NCI-H2081 (cell line): ENCODE measurements at places on chromosomes 13 and 19.

DNA sequence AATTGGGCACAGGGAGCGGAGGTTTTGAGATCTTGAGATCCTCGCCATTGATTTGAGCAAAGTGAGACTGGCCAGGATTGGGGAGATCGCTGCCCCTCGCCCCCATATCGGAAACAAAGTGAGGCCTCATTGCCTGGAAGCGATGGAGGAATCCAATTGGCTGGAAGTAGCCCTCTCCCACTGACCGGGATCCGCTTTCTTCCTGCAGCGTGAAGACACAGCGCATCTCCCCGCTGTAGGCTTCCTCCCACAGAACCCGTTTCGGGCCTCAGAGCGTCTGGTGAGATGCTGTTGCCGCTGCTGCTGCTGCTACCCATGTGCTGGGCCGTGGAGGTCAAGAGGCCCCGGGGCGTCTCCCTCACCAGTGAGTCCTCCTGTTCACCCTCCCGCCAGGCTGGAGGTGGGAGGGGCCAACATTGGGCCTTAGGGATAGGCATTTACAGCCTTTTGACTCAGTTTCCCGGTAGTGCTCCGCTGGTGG, 438 bp downstream of the PRKCSH start:
- no peak for DNase-seq

GRCh38 chr13:29490561-29490885, 105.0 kb downstream of the SLC7A1 start:
- no peak for DNase-seq

DNA sequence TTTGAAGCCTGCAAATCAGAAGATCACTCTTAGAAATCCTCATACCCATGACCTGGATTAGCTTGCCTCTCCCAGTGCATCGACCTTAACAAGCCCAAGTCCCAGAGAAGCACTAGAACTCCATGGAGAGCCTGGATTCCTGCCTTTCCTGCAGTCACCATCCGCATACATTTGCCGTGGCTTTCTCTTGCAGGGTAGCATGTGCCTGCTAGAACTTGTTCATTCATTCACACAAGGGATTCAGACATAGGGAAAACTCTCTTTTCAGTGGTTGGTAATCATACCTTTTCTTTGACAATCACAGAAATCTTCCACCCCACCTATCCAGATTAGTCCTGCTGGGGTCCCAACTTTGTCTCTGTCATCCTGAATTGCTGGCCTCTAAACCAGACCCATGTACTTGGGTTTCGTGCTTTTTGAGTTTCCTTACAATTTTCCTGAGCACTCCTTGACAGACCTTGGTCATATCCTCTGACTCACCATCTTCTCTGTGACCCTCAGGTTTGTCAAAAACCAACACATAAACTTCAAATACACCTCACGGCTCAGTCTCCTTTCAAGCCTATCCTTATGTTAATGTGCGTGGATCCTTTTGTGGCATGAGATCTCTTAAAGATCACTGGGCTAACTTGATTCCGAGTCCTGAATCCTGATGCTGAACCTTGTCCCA, 355.0 kb downstream of the MYO16 start:
- no peak for DNase-seq

GRCh38 chr19:47209319-47210179, 21.4 kb downstream of the BBC3 start:
- no peak for DNase-seq

DNA sequence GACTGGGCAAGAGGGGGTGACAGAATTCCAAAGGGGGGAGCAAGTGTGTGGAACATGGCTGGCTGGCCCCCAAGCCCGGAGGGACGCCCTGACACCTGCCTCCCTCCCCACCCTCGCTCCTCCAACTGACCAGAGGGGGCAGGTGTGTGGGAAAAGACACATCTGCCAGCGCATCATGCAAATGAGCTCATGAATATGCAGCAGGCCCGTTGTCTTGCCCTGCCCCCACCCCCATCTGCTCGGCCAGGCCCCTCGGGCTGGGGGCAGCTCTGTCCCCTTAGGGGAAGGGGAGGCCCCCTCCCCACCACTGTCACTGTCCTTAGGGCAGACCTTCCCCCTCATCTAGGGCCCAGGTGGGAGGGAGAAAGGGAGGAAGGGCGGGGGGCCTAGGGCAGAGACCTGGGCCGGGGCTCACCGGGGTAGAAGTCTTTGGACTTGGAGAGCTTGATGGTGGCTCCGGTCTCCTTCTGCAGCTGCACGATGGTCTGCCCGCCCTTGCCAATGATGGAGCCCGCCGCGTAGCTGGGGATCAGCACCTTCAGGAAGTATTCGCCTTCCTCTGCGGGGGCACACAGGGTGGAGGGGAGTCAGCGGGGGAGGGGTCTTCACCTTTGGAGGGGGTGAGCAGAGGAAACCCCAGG, 12.9 kb downstream of the NOVA2 start:
- DNase-seq: no peak

DNA sequence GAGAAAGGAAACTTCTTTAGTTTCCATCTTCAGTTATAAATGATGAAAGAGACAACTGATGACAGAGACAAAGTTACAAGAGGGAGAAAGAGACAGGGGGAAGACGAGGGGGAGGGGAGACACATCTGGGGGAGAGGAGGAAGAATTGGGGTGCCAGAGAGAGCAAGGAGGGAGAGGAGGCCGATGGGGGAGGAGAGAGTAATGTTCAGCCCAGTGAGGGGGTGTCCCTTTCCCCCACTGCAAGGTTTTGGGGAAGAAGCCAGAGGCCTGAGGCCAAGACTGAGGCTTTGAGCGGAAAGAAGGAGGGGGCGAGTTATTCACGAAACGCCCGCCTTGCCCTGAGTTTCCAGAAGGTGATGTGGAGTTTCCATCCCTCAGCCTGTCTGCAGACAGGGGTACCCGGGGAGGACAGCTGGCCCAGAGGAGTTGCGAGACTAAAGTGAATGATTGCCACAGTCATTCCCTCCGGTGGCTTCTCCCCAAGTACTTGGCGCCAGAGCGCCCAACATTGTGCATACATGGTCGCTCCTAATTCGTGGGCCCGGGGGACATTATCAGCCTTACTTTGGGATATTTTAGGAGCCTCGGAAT, 558 bp upstream of the PPAN start:
- no peak for DNase-seq

GRCh38 chr19:12085074-12085818, 20.7 kb downstream of the ZNF844 start:
- DNase-seq: no peak

DNA sequence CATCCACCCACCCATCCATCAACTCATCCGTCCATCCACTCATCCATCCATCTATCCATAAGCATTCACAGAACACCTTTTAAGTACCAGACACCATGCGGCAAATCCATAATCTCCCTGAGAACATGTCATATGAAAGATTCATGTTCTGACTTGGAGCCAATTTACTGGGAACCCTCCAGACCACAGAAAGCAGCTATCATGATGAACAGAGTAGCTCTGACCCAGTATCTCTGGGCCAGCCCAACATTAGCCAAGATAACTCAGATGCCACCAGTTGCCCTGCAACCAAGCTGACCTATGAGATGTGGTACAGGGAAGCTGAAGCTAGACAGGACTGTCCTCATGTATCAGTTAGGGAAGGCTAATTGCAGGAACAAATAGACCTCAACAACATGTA, 51.3 kb downstream of the ALOX5AP start:
- no peak for DNase-seq

DNA sequence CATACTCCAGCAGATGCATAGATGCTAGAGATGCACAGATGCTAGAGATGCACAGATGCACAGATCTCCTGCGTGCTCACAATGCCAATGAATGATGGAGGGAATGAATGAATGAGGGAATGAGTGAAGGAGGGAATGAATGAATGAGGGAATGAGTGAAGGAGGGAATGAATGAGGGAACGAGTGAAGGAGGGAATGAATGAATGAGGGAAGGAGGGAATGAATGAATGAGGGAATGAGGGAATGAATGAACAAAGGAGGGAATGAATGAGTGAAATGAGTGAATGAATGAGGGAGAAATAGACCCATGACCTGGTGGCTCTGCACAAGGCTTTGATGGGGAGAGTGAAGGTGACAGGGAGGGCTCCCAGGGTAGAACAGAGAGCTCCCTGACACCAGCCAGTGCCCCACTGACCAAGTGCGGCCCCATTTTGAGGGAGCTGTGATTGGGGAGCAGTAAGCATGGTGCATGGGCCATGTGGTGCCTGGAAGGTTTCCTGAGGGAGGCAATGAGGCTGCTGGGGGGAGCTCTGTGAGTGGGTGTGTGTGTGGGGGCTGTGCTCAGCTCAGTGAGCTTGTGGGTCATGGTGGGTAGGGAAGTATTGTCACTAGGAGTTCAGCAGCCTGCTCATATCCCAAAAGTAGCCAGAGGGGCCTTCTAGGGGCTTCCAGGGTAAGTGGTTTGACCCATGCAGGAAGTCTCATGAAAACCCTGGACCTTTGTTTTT, 12.7 kb downstream of the SLC27A1 start:
- DNase-seq: no peak

GRCh38 chr19:871446-872265, 12.2 kb downstream of the CFD start:
- DNase-seq: no peak

- no peak for DNase-seq
Observed at GRCh38 chr13:74765955-74766354, 631.8 kb upstream of the KLF12 start.

GRCh38 chr13:41971848-41972247, 10.9 kb upstream of the VWA8 start:
- no peak for DNase-seq

GRCh38 chr13:107339209-107339608, 771.3 kb upstream of the ARGLU1 start:
- no peak for DNase-seq

- no peak for DNase-seq
Observed at GRCh38 chr19:21210037-21210621, 68.3 kb downstream of the ZNF431 start.

GRCh38 chr19:45446295-45446694, 21.5 kb upstream of the FOSB start:
- DNase-seq: no peak

GRCh38 chr13:52344108-52344507, 61.9 kb downstream of the THSD1 start:
- DNase-seq: no peak

DNA sequence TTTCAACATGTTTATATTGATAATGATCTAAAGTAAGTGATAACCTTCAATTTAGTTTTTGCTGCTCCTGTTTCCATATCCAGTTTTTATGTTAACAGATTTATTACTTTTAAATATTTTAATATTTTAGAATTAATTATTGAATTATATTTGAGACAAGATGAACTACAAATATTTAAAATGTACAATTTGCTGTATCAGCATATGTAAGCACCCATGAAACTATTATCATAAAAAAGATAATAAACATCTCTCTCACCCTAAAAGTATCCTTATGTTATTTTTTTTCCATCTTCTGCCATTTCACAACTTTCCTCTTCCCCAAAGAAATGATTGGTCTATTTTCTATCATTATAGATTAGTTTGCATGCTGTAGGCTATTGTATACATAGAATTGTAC, 1426.6 kb upstream of the PRR20A start:
- DNase-seq: no peak

GRCh38 chr19:9862938-9863337, 27.8 kb downstream of the PIN1 start:
- DNase-seq: no peak

DNA sequence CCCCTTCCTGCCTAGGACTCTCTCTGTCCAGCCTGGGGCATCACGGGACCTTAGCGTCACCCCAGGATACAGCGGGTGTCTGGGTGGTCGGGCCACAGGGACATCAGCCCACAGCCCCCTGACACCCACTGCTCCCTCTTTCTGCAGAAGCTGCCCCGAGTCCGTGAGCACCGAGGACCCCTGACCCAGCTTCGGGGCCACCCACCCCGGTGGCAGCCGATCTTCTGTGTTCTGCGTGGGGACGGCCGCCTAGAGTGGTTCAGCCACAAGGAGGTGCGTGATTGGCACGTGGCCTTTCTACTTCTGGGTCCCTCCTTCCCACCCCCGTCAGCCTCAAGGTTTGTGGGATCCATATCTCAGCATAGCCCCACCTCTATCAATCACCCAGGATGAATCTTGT, 20.7 kb downstream of the PGLS start:
- no peak for DNase-seq

DNA sequence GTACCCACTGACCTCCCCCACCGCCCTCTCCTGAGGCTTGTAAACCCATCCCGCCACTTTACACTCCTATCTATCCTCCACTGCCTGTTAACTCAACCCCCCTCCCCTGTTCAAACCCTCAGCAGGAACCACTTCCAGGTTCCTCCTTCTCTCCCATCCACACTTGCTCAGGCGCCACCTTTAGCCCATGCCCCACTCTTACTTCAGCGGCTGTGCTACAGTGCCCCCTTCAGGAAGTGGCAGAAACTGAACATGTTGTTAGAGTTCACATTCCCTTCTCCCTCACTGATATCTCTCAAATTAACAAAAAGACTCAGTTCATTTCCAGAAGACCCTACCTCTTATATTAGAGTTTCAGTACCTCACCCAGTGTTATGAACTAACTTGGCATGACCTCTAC, 49.4 kb downstream of the ZNF91 start:
- no peak for DNase-seq

DNA sequence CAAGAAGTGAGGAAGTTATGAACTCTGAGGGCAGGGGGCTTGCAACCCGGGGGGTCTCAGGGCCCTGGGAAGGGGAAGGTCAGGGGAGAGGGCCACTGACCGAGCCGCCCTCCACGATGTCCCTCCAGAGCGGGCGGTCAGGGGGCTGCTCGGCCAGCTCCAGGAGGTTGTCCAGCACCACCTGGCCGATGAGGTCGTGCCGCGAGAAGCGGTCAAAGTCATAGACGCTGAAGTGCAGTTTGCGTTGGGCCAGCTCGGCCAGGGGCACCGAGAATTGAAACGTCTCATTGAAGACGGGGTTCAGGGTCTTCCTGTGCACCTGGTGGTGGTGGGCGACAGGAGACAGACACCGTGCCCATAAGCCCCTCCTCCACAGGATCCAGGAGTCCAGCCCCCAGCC, 10.5 kb downstream of the SYT3 start:
- DNase-seq: no peak

GRCh38 chr19:4914736-4915501, 5.6 kb downstream of the UHRF1 start:
- DNase-seq: no peak

DNA sequence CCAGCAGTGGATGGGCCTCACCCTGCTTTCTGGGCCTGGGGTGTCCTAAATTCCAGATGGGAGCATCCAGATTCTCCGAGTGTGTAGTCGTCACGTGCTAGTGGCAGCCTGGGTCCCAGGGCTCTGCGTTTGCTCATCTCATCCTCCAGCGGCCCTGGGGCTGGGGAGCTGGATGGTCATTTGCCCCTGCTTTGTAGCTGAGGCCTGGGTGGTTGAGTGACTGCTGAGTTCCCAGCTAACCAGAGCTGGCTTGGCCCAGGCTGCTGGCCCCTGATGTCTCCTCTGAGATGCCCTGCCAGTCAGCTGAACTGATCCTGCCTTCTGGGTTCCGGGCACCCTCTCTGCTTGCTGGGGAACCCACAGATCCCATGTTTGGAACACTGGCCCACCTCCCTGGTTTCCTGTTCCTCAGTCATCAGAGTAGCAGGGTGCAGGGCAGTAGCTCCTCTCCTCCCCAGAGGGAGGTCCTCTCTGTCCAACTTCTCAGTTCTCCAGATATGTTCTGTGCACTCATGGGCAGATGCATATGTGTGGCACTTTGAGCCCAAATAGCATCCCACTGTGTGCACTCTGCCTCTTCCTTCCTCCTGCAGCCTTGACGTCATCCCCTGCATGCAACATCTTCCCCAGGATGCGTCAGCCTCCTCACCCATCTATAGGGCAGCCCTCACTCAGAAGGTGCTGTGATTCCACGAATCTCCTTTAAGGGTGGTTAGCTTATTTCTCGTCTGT, 22.4 kb upstream of the CRTC1 start:
- DNase-seq: no peak
